ENCODE measurements at places on chromosomes 4 and X.

DNA sequence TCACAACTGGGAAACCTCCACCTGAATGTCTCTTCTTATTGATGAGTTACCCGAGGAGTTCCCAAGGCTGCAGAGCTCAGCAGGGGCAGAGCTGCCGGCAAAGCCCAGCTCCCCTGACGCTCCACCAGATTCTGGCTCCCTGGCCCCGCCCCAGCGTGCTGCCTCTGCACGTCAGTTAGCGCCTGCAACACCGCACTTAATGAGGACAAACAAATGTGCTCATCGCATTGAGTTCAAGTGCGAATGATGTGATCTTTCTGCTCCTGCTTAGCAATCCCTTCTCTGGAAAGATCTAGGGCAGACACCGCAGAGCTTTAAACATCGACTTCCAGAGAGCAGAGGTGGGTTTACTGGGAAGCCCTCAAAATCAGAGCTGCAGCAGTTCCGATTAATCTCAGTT, 55.5 kb upstream of the FBXW7 start:
- DNase-seq, result no peak

- DNase-seq, result no peak
Measured at GRCh38 chr4:151034829-151035228, 19.7 kb upstream of the LRBA start.

DNA sequence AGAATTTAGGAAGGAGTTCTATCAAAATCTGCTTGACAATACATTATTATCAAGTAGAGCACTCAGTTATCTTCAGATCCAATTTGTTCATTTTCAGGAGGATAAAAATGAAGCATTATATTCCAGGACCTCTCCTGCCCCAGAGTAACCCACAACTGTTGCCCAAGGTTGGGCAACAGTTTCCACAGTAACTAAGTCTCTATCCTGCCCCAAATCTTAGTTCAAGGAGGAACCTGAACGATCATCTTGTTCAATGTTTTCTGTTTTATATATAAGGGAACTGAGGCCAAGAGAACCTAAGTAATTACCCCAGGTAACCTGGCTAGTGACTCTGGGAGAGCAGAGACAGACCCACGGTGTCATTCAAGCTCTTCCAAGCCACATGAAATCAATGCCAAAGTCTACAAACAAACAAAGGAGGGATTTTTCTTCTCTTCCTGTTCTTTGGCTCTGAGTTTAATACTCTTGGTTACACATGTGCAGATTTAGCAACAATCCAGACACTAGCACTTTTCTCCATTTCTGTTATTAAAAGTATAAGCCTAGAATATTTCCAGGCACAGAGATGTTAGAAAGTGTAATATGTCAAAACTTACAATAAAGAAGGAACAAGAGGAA, 105.6 kb downstream of the C4orf51 start:
- DNase-seq, result no peak

- no peak for DNase-seq
Measured at GRCh38 chrX:151929126-151929525, 16.4 kb downstream of the MAGEA4 start.

DNA sequence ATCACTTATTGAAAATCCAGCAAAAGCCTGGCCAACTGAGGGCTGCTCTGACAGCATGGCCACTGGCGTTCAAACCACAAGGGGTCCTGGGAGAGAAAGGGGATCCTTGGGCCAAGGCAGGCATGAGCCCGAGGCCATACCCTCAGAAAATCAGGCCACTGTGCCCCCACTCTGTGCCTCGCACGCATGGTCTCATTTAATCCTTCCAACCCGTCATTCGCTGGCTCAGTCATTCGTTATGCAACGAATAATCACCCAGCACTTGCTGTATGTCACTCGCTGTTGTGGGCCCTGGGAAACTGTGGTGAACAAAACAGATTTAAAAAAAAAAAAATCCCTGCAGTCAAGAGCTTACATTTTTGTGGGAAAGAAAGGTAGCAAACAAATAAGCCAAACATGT, 112.7 kb downstream of the BCOR start:
- no peak for DNase-seq

DNA sequence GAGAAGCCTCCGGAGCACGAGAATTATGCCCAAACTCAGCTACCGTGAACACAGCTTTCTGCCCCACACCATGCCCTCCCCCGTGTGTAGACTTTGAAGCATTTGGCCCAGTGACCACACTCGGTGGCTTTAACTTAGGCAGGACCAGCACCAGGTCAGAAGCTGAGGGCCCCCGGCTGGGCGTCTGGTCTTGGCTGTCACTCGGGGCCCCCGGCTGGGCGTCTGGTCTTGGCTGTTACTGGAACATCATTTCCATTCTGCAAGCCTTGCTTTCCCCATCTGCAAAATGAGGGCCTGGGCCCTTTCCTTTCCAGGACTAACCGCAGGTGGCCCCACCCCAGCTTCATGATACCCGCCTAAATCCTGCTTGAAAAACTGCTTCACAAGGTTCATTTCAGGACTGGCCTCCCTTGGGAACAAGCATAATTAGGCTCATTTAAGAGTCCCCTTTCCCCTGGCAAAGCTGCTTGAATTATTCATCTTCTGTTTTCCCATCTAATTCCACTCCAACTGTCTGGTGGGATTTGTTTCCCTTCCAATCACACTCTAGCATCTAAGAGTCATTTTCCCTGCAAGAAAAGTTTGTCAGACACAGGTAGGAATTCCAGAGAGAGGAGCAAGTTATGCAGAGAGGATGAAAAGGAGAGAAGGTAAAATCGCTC, 82.5 kb downstream of the WFS1 start:
- no peak for DNase-seq

- no peak for DNase-seq
Measured at GRCh38 chrX:10450229-10450958, 170.0 kb downstream of the MID1 start.

GRCh38 chr4:3311095-3311372, 18.2 kb downstream of the RGS12 start:
- no peak for DNase-seq

DNA sequence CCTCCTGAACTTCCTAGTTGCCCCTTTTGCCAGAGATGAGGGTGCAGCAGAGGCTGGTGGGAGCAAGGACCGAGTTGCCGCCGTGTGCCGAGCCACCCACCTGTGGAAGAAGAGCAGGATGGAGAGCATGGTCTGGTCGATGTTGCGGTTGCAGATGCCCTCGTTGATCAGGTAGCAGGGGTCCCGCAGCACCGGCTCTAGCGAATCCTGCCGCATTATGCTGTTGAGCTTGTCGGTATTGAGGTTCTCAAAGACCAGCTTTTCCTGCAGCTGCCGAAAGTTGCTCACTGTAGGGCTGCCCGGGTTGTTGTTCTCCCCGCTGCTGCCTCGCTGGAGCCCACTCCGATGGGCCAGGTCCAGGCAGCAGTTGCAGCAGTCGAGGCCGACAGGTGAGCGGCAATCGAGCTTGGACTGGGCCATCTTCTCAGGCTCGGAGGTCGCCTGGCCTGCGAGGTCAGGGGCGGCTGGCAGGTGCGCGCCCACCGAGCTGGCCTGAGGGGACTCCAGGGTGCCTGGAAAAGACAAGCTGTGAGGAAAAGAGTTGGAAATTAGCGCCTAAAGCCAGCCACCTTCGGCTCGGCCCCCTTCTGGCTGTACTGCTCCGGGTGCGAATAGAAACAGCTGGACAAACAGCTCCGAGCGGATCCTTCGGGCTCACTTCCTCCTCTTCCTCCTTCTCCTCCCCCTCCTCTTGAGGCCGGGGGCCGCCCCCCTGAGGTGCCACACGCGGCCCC, 420 bp downstream of the TSC22D3 start:
- no peak for DNase-seq

GRCh38 chrX:100512471-100512870, 72.3 kb upstream of the TNMD start:
- no peak for DNase-seq

DNA sequence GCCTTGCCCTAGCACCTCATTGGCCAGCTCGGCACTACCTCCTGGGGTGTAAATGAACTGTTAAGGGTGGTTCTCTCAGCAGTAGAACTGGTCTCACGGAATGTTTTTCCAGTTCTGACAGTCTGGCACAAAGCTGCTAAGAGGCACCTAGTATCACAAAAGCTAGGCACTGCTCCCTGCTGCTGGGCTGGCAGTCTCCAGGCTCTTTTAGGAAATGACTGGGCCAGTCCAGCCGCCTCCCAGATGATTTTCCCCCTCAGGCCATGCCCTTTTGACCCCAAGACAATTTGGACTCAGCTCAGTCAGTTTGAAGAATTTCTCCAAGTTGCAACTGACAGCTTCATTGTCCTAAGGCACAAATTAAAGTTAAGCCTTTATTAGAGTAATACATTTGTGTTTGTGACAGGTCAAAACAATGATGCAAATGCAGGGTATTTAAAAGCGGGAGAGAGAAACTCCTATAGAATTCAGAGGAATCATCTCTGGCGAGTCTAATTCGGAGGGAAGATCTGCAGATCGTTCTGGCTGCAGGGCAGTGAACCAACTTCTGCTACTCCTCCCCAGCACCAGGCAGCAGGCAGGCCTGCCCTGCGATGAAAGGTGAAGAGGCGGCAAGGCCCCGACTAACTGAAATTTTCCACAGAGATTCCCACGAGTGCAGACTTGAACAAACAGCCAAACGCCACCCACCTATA, 7.9 kb downstream of the FRMD7 start:
- DNase-seq, result no peak

GRCh38 chr4:39047681-39048080, 14.4 kb upstream of the KLHL5 start:
- DNase-seq, result no peak

GRCh38 chrX:45747905-45748304, 547.2 kb upstream of the DIPK2B start:
- no peak for DNase-seq

- DNase-seq, result no peak
Measured at GRCh38 chrX:48958635-48959094, 1.3 kb upstream of the OTUD5 start.

DNA sequence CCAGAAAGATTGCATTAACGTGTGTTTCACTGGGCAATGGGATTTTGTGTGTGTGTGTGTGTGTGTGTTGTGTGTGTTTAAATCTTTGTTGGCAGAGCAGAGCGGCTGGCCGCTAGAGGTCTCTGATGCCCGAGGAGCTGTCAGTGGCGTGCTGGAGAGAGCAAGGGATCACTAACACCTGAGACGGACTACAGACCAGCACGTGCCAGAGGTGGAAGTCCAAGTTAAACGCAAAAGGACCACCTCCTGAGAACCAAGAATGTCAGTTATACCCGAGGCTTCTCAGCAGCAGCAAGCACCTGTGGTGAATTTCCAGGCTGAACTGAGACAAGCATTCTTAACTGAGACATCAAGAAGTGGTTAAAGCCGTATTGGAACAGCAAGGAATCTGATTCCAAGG, 9.0 kb upstream of the SLC25A14 start:
- DNase-seq, result no peak

- DNase-seq, result no peak
Measured at GRCh38 chr4:182277377-182277776, 34.2 kb downstream of the TENM3 start.

- no peak for DNase-seq
Measured at GRCh38 chrX:30589146-30589888, 11.8 kb upstream of the TASL start.

DNA sequence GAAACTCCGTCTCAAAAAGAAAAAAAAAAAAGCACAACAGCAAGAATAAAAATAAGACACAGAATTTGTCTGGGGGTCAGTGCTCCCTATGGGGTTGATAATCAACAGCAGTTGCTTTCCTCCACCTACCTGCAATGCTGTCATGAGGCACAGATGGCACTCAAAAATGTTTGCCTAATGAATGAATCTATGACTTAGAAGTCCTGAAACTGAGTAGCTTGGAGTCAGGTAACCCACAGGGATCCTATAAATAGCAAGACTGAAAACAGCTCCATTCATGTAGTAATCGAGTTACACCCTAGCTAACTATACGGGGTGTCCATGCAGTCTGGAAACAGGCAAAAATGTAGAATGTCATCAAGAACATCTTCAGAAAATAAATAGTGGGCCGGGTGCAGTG, 19.8 kb upstream of the DDX3X start:
- DNase-seq, result no peak

DNA sequence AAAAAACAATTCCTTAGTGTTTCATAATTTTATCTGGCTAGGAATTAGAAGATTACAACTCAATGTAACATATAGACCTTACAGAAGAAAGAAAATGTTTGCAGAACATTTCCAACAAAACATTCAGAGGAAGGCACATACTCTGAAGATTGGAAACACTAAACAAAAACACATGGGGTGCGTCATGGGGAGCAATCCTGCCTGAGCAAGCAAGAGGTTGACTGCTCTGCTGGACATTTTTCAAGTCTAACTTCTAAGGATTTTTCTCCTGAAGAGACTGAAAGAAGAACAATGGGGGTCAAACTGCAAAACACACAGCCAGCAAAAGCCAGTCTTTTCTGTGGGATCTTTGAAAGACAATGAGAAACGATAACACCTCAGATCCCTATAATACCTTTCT, 182.8 kb downstream of the GUCY2F start:
- no peak for DNase-seq

- DNase-seq, result no peak
Measured at GRCh38 chrX:154121961-154122360, 22.1 kb upstream of the OPN1LW start.

DNA sequence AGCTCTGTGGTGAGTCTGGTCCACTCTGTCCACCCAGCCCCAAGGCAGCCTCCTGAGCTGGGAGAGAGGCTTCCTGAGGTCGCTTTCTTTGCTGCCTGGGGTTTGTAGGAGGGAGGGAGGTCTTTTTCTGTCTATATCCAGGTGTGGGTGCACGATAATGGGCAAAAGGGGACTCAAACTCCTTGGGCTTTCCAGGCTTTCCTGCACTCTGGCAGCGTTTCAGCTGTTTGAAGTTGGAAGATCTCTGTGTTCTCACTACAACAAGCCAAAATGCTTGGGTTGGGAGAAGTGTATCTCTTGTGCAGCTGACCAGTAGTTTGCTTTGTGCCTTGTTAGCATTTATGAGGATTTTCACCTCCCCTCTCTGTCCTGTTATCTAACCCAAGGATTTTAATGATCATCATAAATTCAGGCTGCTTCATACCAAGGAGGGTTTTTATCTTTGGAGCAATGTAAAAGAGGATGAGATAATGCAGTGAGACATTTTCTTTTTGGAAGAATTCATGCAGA, 126.3 kb downstream of the REPS2 start:
- DNase-seq, result no peak

DNA sequence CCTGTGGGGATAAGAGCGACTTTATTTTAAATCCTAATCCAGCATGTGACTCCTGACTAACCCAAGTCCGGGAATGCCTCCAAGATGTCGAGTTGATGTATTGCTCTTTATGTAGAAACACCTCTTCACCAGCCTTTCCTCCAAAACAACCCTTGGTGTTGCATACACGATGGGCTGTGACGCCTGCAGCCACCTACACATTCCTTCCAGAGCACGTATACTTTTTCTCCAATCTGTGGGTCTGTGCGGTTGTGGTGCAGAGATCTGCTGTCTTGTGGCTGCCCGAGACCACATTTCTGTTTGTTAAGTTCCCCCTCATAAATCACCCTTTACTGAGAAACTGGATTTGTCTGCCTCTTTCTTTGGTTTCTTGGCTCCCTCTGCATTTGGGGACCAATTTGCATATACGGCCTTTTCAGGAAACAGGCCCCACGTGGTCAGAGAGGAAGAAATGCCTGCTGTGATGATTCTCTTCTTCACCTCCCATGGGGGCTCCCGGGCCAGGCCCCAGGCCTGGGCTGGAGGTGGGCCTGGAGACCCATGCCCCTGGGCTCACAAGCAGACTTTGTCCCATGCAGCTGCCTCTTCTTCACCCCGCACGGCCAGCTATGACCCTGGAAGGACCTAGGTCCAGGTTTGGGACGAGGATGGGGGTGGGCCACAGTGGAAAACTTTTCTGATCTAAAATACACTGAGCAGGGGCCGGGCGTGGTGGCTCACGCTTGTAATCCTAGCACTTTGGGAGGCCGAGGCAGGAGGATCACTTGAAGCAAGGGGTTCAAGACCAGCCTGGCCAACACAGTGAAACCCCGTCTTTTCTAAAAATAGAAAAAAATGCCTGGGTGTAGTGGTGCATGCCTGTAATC, 21.4 kb upstream of the AFAP1 start:
- DNase-seq, result no peak

GRCh38 chr4:12926189-12927066, 557.7 kb downstream of the RAB28 start:
- DNase-seq, result no peak

Measured in C1 segment of cervical spinal cord (tissue), 14 donors.